CD4-positive, alpha-beta T cell treated with Interleukin-10 for 1 hour (primary cell): ENCODE measurements at places on chromosomes 5 and 9.

DNA sequence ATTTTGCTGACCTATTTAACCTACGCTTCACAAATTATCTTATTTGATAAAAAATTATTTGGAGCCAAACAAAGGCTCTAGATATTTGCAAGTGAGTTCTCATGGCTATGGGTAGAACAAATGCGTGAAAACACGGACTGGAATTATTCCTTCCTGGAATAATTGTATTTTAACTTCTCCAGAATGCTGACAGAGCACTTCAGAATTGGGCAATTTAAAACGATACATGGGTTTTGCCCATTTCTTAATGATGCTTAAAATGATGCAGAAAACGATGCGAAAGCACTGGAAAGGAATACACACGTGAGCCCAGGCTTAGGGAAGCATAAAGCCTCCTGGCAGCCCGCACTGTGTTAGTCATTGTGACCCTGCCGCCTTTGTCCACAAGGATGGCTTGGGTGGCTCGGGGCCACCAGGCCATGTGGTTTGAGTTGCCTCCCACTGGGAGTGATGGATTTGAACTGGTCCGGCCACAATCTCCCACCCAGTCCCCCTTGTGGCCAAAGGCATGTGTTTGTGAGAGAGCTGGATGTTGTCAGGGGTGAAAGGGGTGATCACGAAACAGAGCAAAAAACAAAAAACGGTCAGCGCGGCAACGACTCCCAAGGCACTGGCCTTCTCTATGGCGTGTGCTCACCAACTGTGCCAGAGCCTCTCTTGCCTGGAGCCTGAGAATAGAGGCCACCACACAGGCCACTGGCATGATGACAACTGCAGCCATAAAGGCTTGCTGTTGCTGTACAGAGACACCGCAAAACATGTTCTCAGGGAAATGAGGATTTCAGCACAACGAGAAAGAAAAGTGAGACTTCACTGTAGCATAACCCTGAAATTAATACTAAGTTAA is 234.2 kb upstream of the ADAMTS16 start:
- no peak for DNase-seq

- DNase-seq, result no peak
Observed at GRCh38 chr5:181054138-181054537, 14.1 kb downstream of the BTNL9 start.

- DNase-seq, result no peak
Observed at GRCh38 chr9:125972012-125972729, 225.0 kb downstream of the PBX3 start.

DNA sequence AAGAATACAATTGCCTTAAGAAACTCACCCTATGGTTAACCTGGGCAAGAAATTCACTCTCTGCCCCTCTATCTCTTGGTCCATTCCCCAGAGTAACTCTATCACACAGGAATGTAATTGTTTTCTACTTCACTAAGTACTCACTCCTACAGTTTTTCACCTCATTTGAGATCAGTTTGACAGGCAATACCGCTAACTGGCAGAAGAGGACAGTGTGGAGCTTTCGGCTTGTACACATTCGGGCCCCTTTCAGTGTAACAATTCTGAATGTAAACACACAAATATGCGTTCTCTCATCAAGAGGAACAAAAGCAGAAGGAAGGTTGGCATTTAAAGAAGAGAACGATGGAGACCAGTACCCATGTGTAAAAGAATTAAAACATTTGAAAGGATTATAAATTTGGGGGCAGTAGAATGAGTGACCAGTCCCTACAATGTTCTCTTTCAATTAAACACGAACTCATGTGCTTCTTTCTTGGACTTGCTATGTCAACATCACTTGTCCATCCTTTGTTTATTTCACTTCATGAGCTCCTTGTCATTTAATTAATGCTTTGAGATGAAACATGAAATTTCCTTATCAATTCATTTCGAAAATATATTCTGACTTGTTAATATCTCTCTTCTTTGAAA is 188.5 kb upstream of the GRAMD2B start:
- DNase-seq, result peak; percentile 14

- DNase-seq, result no peak
Observed at GRCh38 chr9:136550439-136551289, 4.8 kb upstream of the NOTCH1 start.

DNA sequence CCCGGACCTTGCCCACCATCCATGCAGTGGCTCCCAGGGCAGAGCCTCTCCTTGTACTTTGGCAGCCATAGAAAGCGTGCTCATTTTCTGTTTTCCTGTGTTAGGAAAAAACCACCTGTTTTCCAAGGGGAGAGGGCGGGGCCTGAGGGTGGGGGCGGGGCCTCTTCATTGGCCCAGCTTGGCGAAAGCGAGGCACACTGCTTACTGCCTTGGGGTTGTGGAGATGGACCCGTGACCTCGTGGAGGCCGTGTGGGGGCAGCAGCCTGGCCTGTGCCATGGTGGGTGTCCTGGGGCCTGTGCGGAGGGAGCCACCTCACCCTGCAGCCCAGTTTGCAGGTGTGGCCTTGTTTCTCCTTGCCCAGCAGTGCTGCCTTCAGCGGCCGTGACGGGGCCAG is 4.4 kb upstream of the TOR4A start:
- DNase-seq, result no peak

DNA sequence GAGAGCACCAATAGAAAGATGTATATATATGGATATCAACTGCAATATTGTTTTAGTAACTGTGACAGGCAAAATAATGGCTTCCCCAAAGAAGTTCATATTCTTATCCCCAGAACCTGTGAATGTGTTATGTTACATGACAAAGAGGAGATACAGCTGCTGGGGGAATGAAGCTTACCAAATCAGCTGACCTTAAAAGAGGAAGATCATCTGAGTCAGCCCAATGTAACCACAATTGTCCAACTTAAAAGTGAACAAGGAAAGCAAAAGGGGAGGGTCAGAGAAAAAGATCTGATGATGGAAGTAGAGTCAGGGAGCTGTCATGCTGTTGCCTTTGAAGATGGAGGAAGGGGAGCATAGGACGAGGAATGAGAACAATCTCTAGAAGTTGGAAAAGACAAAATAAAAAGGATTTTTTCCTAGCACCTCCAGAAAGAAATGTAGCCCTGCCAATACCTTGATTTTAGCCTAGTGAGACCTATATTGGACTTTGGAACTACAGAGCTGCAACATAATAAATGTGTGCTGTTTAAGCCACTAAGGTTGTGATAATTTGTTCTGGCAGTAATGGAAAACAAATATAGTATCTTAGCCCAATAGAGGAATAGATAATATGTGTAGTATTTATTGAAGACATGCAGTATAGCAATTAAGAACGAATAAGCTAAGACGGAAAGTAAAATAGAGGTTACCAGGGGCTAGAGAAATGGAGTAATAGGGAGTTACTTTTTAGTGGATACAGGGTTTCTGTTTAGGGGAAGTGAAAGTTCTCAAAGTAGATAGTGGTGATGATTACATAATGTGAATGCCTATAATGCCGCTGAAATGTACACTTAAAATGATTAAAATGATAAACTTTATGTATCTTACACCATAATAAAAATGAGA is 115.9 kb downstream of the PIK3R1 start:
- DNase-seq, result peak; percentile 9

GRCh38 chr5:35657877-35658276 is 40.2 kb downstream of the SPEF2 start:
- no peak for DNase-seq

GRCh38 chr5:75260708-75261107 is 24.0 kb upstream of the ANKRD31 start:
- no peak for DNase-seq

GRCh38 chr9:33106827-33107621 is 30.6 kb upstream of the SMU1 start:
- DNase-seq, result no peak

GRCh38 chr5:68452286-68452685 is 236.7 kb downstream of the PIK3R1 start:
- no peak for DNase-seq

DNA sequence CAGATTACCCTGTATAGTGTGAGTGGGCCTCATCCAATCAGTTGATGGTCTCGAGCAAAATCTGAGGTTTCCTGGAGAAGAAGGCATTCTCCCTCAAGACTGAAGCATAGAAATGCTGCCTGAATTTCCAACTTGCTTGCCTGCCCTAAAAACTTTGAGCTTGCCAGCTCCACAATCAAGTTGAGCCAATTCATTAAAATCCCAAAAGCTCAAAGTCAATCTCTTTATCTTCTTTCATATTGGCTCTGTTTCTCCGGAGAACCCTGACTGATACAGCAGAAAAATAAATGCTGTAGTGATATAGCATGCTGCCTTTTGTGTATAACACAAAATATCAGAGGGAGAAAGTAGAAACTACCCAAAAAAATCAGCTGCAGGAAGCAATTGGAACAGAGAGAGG is 72.5 kb upstream of the NMUR2 start:
- DNase-seq, result no peak

DNA sequence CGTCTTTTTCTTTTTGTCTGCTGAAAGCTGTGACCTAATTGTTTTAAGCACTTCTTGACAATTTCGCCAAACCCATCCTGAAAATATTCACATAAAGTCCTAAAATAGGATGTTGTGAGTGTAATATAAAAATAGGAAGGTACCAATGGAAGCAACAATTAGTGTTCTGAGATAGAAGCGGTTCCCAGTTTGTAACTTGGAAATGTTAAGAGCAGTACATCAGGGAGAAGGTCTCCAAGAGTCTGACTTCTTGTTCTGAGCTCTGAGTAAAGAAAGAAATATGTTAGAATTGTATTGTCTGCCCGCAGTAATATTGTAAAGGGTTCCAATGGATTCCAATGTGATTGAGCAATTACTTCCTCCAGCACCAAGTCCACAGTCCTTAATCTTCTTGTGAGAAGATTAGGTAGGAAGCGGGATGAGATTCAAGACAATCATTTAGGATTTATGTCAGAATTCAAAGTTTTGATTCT is 3.9 kb downstream of the VCAN start:
- no peak for DNase-seq

DNA sequence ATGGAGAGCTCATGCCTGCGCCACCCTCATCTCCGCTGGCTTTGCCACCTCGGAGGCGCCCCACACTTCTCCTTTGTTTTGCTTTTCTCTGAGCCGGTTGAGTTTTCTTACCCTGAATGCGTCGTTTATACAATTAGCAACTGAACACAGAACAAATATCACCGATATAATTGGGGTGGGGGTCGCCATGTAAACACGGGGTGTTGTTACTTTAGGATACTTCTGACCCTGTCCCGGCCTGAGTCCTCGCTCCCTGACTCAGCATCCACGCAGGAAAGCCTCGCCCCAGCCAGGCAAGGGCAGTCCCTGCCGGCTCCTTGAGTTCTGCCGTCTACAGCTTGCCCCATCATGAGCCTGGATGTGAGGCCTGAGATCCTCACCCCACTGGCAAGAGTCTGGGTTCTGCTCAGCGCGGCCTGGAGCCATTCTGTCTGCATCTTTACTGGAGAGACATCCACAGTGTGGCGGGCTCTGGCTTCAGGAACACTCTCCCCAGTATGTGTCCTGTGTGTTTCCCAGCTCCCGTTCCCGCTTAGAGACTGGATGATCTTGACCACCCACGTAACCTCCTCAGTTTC is 5.5 kb downstream of the NKX2-5 start:
- no peak for DNase-seq

DNA sequence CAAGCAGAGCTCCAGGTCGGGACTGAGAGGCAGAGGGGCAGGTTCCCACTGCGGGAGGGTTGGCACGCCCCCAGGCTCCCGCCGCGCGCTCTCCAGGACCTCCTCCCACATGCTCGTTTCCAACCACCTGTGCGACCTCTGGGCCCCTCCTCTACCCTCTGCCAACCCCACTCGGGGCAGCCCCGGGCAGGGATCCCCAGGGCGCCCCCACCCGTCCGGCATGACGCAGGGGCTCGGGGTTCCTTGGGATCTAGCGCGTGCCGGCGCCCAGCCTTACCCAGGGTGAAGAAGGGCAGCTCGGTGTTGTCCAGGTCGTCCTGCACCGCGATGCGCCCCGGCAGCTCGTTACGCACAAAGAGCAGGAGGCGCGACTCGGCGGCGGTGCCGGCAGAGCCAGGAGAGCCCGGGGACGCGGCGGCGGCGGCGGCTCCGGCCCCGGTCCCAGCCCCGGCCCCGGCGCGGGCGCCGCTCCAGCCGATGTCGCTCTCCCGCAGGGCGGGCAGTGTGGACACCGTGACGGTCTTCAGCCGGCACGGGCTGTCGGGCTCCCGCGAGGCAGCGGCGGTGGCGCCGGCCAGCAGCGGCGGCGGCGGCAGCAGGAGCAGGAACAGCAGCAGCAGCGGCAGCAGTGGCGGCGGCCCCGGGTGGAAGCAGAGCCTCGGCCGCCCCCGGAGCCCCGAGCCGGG is 494 bp downstream of the ASTN2 start:
- DNase-seq, result no peak

GRCh38 chr9:114070188-114071103 is 7.7 kb downstream of the AMBP start:
- DNase-seq, result no peak

GRCh38 chr5:53170746-53171349 is 61.3 kb upstream of the MOCS2 start:
- peak; percentile 15 for DNase-seq

GRCh38 chr5:170132269-170132975 is 26.7 kb downstream of the FOXI1 start:
- DNase-seq, result no peak

DNA sequence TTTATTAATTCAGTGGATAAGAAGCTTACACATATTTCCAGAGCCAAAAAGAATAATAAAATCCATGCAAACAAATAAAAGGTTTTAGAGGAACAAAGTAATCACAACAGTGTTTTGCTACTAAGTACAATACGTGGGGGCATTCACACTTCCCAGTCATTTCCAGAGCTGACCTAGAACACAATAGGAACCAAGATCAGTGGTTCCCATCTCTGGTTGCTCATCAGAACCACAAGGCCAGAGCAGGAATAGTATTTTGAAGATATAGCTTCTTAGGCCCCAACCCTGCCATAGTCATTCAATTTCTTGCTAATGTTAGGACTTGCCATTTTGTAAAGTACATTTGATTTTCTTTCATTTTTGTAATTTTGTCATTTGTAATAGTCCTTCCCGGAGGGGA is 215.4 kb downstream of the NR3C1 start:
- no peak for DNase-seq

DNA sequence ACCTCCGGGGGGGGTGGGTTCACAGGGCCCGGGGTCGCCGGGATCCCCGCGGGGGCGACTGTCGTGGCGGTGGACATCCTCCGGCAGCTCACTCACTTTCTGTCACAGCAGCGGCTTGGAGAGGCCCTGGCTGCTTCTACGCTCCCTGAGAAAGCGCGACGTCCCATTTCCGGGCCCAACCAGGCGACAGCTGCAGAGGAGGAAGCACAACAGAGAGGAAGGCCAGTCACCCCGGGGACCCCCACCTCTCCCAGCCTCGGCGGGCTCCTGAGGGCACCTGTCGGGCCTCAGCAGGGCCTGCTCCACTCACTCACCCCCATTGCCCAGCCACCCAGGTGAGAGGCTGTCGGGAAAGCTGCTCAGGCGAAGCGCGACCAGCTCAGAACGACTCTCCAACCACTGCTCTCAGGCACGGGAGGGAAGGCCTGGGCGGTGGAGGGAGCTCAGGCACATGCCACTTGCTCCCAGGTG is 14.4 kb downstream of the BRD3 start:
- DNase-seq, result no peak
